ENCODE measurements at places on chromosomes 16 and 17.

DNA sequence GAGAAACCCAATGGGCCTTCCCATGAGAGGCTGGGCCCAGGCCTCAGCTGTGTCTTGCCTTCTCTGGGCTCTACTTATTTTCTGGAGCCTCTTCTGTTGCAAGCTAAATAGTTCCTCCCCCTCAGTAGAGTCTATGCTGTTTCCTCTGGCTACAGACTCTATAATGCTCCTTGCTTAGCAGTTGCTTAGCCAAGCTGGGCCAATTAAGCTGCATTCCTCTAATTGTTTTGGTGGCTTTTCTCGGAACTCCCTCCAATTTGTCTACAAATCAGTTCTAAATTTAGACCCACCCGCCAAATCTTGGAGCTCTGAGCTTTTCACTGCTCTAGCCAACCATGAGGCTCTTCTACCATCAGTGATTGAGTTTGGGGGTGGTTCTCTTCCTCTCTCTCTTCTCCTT lies 302.7 kb upstream of the ASIC2 start:
- DNase-seq, result no peak

DNA sequence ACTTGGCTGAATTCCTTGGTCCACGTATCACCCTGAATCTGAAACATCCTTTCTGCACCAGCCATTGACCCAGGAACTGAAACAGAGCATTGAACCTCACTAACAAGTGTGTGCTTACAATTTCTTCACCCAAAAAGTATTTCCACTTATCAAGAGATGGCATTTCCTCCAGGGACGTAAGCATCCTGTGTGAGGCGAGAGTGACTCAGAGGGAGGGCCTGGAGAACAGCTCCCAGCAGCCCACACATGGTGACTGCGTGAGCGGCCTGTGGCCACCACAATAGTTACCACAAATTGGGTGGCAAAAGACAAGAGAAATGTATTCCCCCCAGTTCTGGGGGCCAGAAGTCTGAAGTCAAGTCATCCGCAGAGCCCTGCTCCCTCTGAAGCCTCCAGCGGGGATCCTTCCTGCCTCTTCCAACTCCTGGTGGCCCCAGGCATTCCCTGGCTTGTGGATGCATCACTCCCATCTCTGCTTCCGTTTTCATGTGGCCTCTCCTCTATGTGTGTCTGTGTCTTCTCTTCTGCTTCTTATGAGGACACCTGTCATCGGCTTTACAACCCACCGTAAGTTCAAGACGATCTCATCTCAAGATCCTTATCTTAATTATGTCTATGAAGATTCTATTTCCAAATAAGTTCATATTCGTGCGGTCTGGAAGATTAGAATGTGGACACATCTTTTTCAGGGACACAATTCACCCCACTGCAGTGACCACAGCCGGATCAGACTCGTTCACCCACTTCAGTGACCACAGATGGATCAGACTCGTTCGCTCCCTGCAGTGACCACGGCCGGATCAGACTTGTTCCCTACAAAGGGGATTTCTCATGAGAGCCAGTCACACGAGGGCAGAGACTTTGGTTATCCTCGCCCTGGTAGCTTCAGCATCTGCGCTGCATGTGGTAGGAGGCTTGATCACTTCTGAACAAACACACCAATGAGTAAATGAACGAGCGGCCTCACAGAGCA lies 122.6 kb upstream of the FOXF1 start:
- no peak for DNase-seq

GRCh38 chr17:76026714-76027158 lies 370 bp downstream of the EVPL start:
- DNase-seq, result no peak

DNA sequence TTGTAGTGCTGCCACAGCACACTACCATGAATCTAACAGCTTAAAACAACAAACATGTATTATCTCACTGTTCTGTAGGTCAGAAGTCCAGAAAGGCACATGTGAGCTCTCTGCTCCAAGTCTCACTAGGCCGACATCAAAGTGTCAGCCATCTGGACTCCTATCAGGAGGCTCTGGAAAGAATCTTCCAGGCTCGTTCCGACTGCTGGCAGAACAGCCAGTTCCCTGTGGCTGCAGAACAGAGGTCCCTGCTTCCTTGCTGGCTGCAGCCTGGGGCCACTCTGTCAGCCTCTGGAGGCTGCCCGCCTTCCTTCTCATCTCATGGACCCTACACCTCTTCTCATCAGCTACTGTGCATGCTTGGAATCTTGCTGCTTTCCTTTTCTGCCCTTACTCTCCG lies 168.9 kb downstream of the CBLN1 start:
- peak; percentile 10 for DNase-seq

DNA sequence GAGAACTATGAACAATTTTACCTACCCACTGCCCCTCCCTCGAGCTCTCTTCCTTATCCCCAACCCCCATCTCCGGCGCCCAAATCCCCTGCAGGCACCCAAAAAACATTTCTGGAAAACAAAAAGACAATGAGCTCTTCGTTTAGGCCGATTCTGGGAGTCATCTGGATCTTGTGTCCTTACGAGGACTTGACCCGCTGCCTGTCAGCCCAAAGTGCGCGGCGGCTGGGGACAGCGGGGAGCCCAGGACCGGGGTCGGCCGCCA lies 524 bp downstream of the STRADA start:
- DNase-seq, result no peak

- no peak for DNase-seq
Observed at GRCh38 chr16:23015580-23015979, 133.7 kb downstream of the USP31 start.
